Hepatocyte (in vitro differentiated cells): ENCODE measurements at places on chromosomes 7 and 10. TPM values are rescaled to one million over a fixed set of nuclear protein-coding genes. Genes with fewer than 3 reads are reported as not detected.

DNA sequence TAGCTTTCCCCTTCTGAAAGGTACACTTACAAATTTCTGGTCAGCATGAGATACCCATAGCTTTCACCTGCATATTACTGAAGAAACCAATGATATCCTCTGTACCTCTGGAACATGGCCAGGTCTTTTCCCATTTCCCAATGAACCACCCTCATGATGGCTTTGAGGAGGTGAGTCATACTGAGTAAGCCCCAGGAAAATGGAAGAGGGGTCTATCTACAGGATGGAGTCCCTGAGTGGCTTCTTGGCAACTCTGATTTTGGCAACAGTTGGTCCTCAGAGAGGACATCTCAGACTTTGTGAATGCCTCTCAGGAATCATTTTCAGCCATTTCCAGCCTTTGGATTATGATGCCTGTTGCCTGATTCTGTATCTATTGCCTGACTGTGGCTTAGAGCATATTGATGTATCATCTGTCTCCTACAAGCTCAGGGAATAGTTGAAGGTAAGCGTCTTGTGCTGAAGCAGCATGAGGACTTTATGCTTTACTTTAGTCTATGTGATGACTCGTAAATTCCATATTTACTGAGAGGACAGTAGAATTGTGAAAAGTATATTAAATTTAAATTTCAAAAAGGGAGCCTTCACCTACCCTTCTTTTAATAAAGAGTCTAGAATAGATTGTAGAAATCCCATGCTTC lies 84.7 kb upstream of the DKK1 start:
- DNase-seq, result no peak

DNA sequence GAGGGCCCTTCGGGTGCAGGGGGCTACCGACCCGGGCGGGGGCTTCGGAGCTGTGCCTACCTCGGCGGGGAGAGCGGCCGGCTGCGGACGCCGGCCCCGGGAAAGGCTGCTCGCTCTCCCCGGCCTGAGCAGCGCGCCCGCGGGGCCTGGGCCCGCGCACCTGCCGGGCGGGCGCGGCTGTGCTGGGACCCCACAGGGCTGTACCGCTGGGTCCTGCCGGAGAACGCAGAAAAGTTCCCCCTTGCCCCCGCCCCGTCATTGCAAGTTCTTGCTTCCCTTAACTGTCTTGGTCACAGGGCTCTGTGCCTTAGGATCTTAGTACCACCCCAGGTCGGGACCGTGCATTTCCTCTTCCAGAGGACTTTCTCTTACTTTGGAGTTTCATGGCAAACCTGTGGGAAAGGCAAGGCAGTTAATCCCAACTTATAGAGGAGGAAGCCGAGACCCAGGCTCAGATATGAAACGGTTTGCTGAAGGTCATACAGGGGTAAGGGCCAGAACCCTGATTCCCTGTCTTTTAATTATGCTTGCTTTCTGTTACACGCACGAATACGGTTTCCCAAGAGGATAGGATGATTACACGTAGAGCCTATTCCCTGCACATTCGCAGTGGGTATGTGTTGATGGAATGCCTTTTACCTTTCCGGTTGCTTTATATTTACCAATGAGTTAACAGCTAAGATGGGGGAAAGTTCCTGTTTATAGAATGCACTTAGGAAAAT lies 652 bp downstream of the PCGF5 start:
- DNase-seq, result no peak

DNA sequence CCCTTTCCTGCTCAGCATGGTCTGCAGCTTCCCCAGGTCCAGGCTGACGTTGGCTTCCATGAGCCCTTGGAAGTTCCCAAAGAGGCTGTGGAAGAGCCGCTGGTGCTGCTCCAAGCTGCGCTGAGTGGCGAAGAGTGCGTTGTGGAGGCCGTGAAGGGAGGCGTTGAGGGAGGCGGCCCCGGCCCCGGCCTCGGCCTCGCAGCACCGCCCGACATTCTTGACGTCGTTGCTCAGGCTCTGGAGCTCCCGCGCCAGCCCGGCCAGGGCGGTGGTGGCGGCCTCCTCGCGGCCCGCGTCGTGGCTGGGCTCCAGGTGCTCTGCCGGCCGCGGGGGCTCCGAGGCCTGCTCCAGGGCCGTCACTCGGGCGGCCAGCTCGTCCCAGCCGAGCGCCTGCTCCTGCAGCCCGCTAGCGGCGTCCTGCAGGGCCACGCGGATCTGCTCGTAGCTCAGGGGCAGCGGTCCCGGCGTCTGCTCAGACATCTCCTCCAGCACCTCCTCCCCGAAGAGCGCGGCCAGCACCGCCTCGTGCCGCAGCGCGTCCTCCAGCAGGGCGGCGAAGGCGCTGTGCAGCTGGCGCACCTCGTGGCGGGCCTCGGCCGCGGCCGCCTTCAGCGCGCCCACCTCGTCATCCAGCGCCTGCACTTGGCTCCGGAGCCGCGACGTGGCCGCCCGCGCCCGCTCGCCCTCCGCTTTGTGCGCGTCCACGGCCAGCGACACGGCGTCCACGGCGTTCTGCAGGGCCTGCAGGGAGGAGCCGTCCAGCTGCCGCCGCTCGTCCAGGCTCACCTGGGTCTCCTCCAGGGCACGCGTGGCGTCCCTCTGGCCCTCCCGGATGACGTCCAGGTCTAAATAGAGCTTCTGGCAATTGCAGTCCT lies 14.7 kb downstream of the MMRN2 start:
- no peak for DNase-seq

The ENKUR gene
- total RNA-seq, result 1.4 and 3.1 TPM in 2 replicates

The CDC123 gene
- total RNA-seq, result 84.4 and 104 TPM in 2 replicates
